ENCODE measurements at places on chromosomes 16 and 17. TPM values are rescaled to one million over a fixed set of nuclear protein-coding genes. Genes with fewer than 3 reads are reported as not detected.
A peak's percentile ranks its signal among the peaks of the same experiment; 100 is the strongest.

CCDC78 gene
- 0.96 TPM for total RNA-seq

CHST4 gene
- total RNA-seq = not detected

GDPD1 gene
- total RNA-seq = 6.2 TPM

JUP gene
- 383 TPM for total RNA-seq

ULK2 gene
- 6.7 TPM for total RNA-seq

SP6 gene
- total RNA-seq = 2.0 TPM

C16orf95 gene
- total RNA-seq = 2.5 TPM

NPIPB9 gene
- total RNA-seq = 4.4 TPM

TEDC2 gene
- 2.8 TPM for total RNA-seq

COQ9 gene
- total RNA-seq = 147 TPM

PHAF1 gene
- 13.3 TPM for total RNA-seq

RAMP2 gene
- total RNA-seq = 10.3 TPM

PRSS53 gene
- 2.7 TPM for total RNA-seq

KRT14 gene
- total RNA-seq = 0.67 TPM

DNA sequence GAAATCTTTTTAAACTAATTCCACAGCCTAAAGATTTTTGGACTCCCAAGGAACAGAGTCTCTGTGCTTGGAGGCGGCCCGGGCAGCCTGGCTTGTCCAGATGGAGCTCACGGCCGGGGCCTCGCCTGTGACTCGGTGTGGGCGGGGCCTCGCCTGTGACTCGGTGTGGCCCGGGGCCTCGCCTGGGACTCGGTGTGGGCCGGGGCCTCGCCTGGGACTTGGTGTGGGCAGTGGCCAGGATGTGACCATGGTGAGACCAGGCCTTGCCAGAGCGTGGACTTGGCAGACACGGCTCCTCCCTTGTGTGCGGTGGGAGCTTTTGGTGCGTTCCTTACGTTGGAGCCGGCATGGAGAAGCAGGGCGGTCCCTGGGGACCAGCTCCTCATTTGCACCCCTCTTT, 92.3 kb downstream of the METRNL start:
- no peak for DNase-seq

DNA sequence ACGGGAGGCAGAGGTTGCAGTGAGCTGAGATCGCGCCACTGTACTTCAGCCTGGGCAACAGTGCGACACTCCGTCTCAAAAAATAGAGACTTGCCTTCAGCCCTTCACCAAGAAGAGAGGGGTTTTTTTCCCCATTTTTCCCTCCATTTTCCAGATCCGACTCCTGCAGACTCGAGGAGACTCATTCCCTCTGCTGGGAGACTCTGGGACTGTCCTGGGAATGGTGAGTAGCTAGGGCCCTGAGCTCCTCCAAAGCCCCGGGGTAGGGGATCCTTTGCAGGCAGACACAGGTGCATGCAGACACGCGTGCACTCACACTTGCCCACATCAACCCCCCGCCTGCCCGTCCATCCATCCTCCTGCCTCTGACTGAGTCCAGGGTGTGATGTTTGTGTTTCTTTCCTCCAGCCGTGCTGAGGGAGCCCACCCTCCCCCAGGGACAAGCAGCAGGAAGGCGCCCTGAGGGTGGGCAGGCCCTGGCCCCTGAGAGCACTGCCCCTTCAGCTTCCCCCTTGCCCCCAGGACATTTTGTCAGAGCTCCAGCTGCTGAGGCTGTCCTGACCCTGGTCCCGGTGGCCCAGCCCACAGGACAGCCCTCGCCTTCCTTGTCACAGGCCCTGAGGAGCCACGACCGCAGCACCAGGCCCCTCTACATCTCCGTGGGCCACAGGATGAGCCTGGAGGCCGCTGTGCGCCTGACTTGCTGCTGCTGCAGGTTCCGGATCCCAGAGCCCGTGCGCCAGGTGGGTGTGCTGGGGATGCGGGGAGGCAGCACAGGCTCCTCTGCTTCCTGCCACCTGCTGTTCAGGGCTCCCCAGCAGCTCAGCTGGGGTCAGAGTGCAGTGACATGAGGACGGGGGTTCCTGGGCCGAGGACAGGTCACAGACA, 10.2 kb downstream of the ENDOV start:
- no peak for DNase-seq

DNA sequence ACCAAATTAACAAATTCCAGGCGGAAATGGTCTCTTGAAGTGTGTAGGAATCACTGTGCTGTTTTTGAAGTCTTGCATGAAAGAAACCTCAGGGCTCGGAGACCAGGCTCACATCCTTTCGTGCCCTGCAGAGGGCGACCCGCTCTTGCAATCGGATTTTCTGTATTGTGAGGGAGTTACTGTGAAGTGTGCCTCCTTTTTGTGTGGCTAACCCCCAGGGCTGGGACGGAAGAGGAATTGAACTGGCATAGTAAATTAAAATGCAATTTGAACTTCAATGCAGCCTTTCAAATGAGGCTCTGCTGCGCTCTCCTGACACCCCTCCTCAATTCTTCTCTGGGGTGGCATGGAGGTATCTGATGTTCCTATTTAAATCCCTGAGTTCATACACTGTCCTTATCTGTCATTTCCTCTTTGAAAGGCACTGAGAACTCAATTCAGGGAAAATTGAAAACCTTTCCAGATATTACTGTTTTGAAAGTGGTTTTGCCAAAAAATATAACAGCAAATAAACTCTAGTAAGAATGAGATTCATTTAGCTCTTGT, 51.5 kb upstream of the MGAT5B start:
- no peak for DNase-seq

DNA sequence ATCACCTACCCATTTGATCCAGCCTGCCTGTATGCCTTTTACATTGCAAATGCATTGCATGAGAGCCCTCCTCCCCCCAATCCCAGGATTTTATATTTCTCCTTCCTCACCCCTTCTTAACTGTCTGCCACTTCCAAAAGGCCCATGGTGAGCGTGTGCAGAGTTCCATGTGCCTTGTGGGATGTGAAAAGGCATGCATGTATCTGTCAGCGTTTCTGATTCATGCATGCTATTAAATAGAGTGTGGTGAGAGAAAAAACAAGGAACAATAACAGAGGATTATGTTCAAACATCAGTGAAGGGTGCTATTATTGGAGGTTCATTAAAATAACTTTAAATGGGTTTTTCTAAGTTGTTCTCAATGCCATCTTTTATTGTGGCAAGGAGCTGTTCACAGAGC, 60.9 kb upstream of the CACNG3 start:
- DNase-seq = no peak

GRCh38 chr17:82156284-82156925, 56.2 kb downstream of the CCDC57 start:
- no peak for DNase-seq

DNA sequence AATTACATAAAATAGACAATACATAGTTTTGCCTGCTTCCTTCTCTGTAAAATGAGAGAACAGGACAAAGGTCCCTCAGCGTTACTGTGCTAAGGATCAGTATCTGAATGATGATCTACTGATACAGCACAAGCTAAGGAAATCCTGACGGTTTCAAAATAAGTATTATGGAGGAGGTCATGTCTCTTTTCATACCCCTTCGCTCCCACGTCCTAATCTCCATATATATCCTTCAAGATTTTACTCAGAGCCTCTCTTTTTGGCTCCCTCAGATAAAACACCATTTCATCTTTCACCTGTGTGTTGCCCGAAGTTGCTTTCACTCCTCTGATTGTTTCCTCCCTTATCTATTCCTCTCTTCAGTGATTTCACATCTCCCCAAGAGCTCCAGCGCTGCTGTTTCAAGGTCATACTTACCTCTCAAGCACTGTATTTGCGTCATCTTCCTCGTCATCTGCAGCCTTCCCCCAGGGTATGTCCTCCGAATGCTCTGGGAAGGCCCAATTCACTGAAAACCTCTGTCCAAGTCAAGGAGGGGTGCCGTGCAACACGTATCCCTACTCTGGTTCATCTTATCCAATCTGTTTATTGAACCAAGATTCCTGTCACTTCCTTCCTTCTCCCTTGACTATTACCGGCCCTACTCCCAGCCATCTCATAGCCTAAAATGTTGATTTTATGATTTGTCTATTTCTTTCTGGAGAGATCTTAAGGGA, 1.2 kb upstream of the BLTP2 start:
- DNase-seq = peak; percentile 43

- DNase-seq = no peak
These were observed 74.6 kb downstream of the SOCS1 start for GRCh38 chr16:11181242-11181898.

DNA sequence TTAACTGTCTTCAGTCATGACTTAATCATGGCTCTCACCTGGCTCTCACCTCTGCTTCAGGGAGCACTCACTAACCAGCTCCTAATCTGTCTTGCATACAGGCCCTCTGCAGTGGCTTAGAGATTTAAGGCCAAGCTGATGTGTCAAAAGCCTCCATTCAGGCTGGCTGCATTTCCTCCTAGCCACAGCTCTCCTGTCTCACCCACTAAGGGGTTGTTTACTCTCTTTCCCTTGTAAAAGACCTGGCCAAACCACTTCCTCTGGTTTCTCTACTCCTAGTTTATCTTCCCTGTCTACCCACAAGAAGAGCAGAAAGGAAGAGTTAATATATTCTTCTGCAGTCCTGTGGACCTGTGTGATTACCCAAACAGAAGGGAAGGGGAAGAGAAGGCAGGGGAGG, 9.3 kb upstream of the ASIC2 start:
- peak; percentile 58 for DNase-seq

DNA sequence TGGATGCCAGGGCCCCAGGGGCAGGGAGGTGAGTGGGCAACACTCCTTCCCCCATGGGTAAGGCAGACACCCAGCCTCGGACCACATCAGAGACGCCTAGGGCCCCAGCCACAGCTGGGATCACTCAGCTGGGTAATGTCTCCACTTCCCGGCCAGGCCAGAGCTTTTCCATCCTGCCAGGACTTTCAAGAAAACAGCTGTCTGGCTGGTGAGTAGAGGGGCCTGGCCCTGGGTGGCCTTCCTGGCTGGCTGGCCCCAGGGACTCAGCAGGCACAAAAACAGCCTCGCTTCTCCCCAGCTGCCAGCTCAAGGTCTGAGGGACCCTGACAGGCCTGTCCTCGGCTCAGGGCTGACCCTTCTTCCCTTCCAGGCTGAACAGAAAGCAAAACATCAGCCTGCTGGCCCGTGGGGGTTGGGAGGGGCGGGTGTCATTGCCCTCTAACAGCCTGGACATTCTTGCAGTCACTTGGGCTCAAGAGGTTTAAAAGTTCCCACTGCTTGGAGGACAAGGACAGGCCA, 45.3 kb upstream of the JPH3 start:
- peak; percentile 32 for DNase-seq

DNA sequence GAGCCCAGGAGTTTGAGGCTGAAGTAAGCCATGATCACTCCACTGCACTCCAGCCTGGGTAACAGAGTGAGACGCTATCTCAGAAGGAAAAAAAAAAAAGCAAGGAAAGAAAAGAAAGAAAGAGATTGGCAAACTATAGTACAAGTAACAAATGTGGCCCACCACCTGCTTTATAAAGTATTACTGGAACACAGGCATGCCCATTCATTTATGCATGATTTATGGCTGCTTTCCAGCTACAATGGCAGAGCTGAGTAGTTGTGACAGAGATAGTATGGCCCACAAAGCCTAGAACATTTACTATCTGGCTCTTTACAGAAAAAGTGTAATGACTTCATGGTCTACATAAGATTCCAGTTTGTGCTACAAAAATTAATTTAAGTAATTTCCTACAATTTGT, 23.6 kb downstream of the C16orf87 start:
- DNase-seq = no peak

DNA sequence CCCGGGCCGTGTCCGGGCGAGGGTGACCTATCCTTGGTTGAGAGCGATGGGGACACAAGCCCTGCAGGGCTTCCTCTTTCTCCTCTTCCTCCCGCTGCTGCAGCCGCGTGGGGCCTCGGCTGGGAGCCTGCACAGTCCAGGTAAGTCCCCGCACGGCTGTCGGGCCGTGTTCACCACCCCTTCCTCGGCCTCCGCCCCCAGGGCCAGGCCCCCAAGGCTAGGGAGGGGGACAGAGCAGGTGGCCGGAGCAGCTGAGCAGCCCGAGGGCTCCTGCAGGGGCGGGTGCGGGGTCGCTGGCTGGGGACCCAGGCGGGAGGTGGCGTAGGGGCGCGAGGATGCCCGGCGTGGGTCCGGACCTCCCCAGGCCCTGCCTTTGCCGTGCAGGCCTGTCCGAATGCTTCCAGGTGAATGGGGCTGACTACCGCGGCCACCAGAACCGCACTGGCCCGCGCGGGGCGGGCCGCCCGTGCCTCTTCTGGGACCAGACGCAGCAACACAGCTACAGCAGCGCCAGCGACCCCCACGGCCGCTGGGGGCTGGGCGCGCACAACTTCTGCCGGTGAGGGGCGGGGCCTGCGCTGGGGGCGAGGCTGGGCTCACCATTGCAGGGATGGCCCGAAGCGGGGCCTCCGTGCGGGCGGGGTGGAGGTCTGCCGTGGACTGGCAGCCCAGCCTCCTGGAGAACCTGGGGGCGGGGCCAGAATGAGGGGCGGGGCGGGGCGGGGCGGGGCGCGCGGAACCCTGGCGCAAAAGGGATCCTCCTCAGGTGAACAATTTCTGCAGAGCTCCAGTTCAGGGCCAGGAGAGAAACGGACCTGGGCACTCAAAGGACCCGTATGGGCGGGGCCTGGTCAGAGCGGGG, 631 bp downstream of the KREMEN2 start:
- DNase-seq = peak; percentile 77

GRCh38 chr17:41496803-41497484, 7.2 kb upstream of the KRT36 start:
- DNase-seq = peak; percentile 89

DNA sequence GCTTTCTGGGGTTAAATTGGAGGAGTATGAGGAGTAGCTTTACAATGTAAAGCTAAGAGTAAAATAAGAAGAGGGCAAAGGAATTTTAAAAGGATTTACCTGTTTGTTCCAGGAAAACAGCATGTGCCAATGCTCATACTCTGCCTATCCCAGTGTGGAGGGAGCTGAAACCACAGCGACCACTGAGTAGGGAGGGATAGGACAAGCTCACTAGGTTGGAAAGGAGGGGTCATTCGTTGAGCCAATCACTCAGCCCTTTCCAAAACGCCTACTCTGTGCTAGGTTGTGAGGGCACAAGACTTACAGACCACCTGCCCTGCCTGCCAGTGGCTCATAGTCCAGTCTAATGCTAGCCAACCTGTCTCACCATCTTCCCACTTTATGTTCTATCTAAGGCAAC, 1.1 kb upstream of the DNAJC7 start:
- no peak for DNase-seq

DNA sequence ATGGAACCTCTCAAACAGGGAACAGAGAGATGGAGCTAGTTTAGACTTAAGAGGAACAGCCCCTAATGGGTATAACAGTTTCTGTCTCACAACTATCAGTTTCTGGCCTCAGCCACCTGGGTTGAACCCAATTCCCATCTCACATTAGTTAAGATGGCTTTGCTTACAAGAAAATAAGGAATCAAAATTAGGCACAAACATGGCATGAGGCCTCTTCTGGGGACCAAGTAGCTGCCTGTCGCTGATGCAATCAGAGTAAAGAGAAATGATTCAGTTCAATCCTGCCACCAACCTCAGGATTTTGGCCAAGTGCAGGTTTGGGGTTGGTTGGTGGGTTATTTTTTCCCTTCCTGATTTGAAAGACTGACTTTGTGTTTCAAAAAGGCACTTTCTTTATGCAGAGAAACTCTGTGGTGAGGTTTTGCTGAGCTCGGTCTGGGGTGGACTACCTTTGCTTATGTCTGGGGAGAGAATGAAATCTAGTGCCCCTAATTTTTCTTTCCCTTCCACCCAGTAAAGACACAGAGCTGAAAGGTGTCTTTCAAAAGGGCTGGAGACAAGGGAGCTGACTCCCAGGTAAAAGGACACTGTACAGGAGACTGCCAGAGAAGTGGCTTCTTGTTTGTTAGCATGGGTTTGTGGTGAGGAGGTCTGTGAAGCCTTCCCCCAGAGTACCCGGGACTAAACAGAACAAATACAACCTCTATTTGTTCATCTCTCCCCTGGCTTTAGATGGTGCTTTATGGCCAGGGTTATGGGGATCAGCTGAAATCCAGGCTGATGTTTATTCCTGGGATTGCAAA, 44.8 kb upstream of the NFAT5 start:
- no peak for DNase-seq

GRCh38 chr16:27315333-27316037, 1.7 kb downstream of the IL4R start:
- DNase-seq = peak; percentile 63
